ENCODE measurements at places on chromosomes 2 and 18. TPM values are rescaled to one million over a fixed set of nuclear protein-coding genes. Genes with fewer than 3 reads are reported as not detected.

- DNase-seq, result no peak
Observed at GRCh38 chr2:237556773-237557632, 9.4 kb upstream of the PRLH start.

GRCh38 chr18:44510390-44510789 is 170.3 kb upstream of the SETBP1 start:
- DNase-seq, result no peak

DNA sequence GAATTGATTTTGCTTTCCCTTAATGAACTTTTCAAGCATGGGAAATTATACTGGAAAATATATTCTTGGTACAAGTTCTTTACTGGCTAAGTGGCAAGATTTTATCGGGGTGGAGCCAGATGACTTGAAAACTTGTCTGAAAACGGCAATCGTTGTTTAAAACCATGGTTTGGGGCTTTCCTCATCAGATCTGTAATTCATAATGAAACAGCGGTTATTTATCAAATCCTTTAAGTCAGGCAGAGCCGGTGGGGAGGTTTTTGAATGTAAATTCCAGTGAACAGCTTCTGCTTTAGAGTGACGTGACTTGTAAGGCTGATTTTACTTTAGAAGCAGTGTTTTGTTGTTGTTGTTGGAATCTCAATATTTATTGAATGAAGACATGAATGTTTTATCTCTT is 2.6 kb downstream of the SEC11C start:
- DNase-seq, result no peak

GRCh38 chr2:165950438-165950837 is 3.1 kb downstream of the TTC21B start:
- DNase-seq, result no peak

DNA sequence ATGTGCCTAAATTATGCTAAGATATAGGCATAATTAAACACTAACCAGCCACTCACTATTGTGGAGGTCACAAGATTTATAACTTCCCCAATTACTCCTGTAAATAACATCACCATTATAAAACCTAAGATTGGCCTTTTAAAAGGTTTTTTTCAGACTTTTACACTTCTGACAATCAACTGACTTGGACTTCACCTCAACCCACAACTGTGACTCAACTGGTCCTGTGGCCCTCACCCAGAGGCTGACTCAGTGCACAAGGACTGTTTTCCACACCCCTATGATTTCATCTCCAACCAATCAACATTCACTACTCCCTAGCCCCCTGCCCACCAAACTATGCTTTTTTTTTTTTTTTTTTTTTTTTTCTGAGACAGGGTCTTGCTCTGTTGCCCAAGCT is 11.6 kb downstream of the TTR start:
- DNase-seq, result no peak

The OSR1 gene
- 8.7 TPM for total RNA-seq

The LYPD6B gene
- 0.91 TPM for total RNA-seq

The IHH gene
- total RNA-seq, result not detected
